ENCODE measurements at places on chromosomes 4 and X.
A peak's percentile ranks its signal among the peaks of the same experiment; 100 is the strongest.

- DNase-seq: no peak
Measured at GRCh38 chrX:23656684-23657083, 10.6 kb upstream of the PRDX4 start.

GRCh38 chr4:7414046-7414445 lies 20.7 kb downstream of the PSAPL1 start:
- DNase-seq: no peak

DNA sequence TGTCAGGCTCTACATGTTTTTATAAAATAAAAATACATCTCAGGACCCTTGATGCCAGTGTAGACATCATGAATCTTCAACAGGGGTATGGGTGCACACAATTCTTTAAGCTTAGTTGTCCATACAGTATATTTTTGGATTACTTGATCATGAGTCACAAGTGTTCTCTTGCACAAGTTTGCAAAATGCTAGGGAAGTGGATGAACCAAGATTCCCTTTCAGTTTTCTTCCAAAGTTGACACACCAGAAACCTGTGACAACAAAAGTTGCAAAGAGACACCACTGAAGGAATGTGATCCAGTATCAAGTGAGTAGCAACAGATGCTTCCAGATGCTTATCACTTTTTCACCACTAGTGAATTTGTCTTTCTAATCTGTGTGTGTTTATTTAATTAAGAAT lies 1021.2 kb downstream of the PCDH7 start:
- no peak for DNase-seq

- no peak for DNase-seq
Measured at GRCh38 chrX:122113896-122114295, 1066.5 kb downstream of the GLUD2 start.

- no peak for DNase-seq
Measured at GRCh38 chr4:110610940-110611831, 11.7 kb downstream of the PITX2 start.

DNA sequence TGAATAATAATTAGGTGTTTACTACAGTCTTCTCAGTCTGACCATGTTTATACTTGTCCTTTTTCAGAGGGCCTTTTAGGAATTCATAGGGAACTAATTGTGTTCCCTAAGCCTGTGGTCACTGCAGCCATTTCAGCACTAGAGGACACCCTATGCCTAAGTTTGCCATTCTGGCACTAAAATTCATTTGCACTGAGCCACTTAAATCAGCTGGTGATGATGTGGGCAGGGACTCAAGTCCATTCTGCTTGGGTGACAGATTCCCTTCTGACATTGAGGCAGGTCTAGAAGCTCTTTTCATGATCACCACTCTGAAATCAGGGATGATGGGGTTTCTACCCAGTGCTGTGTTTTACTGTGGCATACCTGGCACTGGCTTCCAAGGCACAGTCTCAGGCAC lies 1178.9 kb upstream of the DIAPH2 start:
- no peak for DNase-seq

DNA sequence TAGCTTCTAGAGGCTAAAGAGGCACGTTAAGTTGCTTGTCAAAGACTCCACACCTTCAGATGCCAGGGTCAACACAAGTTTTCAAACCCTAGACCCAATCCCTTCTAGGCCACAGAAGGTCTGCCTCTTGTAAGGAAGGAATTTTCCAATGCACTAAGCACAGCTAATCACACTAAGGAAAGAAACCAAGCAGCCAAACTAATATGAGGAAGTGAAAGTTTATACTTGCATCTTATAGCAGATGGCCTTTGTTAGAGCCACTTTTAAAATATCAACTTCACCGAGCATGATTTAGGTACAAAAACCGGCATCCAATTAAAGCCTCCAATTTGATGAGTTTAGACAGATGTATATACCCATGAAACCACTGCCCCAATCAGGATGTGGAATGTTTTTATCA lies 9.9 kb downstream of the FHL1 start:
- no peak for DNase-seq

DNA sequence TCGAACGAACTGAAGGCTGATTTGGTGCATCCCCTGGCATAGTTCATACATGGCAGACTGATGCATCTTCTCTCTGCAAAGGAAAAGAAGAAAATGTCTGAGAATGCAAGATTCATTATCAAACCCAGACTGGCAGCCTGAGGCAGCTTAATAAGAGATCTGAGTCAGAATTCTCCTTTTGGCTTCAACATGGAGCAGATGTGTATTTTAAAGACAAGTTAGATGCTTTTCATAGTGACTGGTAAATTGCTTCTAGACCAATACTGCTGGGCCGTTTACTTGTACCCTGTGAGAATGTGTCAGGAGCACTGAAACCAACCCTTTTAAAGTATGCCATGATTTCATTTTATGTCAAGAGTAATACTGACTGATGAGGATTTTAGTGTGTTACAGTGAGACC lies 322.0 kb downstream of the NR3C2 start:
- no peak for DNase-seq

DNA sequence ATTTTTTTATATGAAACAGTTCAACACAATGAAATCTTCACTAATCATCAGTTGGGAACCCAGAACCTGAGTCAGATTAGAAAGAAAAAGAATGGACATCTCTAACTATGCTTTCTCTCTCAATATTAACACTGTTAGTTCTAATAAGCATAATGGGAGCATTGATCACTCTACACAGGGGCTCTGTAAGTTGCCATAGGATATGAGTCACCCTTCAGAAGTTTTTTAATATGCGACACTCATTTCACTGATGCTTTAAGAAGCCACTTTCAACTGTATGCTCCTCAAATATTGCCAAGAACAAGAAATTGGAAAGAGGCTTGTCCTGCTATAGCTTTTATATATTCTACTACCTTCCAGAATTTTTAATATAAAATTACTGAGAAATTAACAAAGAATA lies 187.0 kb downstream of the AASDH start:
- DNase-seq: no peak

DNA sequence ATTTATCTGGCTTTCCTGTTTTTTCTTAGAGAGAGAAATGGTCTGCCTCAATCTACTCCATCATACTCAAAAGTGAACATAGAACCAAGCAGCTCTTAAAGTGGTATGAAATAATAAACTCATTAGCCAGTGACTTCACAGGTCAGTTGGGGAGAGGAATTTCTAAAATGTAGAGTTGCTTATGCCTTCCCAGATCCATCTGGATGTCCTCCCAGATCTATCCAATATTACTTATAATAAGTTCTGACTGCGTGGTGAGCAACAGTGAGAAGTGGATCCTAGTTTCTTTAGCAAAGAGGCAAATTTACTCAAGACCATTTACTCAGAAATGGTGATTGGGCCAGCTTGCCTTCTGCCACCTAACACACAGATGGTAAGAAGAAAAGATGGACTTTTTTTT lies 748.0 kb downstream of the PCDH18 start:
- DNase-seq: no peak

- no peak for DNase-seq
Measured at GRCh38 chr4:158958489-158959270, 144.2 kb upstream of the RAPGEF2 start.

- peak; percentile 24 for DNase-seq
Measured at GRCh38 chr4:142350871-142351270, 495.2 kb downstream of the INPP4B start.

GRCh38 chr4:101451086-101451485 lies 103.8 kb upstream of the PPP3CA start:
- no peak for DNase-seq

Data from NCI-H1417 (cell line).